MG63 (cell line): ENCODE measurements at places on chromosomes 4 and X. TPM values are rescaled to one million over a fixed set of nuclear protein-coding genes. Genes with fewer than 3 reads are reported as not detected.
A peak's percentile ranks its signal among the peaks of the same experiment; 100 is the strongest.

DNA sequence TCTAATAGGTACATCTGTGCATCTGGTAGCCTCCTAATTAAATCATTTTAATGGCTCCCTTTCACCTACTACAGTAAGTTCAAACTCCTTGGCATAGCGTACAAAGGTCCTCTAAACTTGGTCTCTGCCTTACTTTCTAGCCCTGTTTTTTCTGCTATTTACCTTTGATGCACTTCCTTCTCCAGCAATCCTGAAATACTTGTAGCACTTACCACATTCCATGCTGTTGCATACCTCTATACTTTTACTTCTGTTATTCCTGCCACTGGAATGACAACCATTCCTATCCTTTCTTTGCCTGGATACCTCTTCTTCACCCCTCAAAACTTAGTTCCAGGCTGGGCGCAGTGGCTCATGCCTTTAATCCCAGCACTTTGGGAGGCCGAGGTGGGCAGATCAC lies 56.6 kb upstream of the LHFPL1 start:
- DNase-seq = no peak

DNA sequence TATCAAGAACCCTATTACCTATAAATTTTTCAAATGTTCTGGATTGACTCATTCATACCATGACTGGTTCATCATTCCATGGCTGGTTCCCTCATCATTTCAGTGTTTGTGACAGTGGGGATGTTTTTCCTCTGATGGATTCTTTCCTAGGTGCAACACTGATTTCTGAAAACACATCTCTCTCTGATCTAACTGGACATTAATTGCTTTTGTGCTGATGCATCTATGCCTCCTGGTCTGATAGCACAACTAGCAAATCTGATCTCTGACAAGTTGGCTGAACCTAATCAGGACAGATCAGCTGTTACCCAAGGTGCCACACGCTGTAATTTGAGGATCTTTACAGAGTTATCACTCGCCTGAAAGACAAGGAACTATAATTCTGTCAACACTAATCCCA lies 140.2 kb downstream of the LDB2 start:
- no peak for DNase-seq

DNA sequence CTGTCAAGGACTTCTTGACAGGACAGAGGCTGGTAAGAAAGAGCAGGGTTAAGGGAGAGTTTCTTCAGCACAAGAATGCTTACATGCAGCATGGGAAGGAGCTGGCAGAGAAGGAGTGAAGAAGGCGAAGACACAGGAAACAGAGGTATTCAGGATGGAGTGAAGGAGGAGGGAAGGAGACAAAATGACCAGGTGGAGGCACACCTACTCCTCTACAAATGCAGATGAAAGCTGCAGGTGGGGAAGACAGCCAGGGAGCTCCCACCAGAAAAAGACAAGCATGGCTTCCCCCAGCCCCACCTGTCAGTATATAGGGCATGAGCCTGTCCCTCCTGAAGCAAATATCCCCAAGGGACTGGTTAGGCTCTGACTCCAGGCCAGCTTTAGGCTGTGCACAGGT lies 29.6 kb upstream of the NKRF start:
- DNase-seq = no peak

DNA sequence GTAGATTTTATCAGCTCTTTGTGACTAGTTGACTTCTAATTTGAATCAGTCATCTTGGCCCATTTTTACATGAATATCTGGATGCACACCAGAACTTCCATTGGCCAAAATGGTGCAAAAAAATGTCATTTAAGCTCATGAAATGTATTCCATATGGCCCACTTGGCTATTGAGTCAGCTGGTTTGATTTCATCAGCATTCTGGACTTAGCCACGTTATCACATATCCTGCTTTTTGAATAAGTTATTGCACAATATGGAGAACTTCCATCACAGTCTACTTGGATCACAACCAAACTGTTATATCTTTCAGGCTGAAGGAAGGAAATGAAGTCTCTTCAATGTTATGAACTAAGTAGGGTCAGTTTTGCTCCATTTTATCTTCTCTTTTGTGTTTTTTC lies 640.6 kb downstream of the PCDH7 start:
- DNase-seq = no peak

- DNase-seq = no peak
These were observed 24.8 kb downstream of the ZFYVE28 start for GRCh38 chr4:2393353-2394270.

DNA sequence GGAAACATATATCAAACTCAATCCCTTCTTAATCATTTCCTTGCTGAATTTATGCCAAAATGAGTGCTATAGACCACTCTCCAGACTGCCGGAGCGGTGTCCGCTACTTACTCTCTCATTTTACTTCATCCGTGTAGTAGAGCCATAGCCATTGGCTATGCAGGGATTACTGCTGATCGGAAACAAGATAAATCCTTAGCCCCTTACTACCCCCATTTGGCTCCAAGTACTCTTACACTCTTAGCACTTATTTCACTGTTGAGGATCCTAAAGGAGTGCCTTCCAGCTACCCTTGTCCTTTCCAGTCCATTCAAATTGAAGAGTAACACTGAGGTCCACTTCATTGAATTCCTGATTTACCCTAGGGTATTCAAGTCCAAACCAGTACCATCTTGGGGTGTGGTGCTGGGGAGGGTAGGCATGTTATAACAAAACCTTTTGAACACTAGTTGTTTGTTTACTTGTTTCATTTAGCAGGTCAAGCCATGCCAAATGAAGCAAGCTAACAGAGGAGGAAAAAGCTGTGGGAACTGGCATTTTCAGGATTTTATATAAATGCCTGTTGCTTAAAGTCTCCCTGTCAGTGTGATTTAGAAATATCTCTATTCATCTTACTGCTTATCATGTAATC lies 715.1 kb downstream of the FSTL5 start:
- no peak for DNase-seq

DNA sequence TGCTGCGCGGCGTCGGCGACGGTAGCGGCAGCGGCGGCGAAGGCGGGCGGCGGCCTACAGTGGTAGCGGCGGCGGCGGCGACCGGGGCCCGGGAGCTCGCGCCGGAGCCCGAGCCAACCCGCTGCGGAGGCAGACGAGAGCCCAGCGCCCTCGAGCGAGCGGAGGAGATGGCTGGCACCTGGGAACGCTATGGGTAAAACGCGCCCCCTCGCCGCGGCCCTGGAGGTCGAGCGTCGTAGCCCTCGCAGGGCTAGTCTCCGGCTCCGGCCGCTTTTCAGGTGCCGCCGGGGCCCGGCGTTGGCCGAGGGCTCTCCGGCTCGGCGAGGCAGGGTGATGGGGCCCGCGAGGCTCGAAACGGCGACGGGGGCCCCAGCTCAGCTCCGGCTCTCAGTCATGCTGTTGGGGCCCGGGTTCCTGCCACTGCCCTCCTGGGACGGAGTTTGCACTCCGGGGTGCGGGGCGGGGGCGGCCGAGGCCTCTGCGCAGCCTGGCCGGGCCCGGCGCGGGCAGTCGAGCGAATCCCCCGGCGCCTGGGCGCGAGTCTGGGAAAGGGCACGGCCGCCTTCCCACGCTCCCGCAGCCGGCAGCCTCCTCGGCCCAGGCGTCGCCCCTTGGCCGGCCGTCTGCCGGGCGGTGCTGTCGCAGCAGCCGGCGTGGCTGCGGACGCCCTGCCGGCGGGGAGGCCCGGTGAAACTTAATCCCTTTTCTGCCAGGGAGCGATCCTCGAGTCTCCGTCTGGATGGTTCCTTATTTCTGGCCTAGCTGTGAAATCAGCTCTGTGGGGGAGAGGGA lies 768 bp downstream of the MID2 start:
- DNase-seq = peak; percentile 10

GRCh38 chr4:17251101-17251500 lies 260.8 kb downstream of the QDPR start:
- DNase-seq = no peak

DNA sequence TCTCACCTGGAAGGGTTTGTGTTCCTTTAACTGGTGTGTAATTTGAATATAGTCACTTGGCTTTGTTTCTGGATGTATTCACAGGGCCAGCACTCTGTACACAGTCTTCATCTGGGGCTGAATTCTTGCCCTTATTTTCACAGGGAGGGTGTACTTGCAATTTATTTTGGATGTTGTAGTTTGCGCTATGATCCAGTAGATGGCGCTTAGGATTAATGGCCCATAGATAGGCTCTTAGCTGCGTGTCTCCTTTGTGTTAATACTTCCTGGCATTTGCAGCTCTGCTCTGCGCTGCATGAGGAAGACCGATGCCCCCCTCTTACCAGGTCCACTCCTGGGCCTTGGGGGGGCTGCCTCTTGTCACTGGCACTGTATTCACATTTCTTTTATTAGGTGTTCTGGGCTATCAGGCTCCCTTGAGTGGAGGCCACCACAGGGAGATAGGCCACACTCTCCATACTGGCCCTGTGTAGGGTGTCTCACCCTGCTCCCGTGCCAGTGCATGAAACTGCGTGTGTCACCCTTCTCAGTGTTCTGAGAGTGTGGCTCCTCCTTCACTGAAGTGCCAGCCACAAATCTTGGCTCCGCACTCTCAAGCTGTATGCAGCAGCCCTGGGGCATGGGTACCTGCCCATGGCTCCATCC lies 562.2 kb downstream of the ZIC3 start:
- DNase-seq = no peak

- DNase-seq = no peak
These were observed 24.6 kb upstream of the FGFR3 start for GRCh38 chr4:1768367-1769034.

DNA sequence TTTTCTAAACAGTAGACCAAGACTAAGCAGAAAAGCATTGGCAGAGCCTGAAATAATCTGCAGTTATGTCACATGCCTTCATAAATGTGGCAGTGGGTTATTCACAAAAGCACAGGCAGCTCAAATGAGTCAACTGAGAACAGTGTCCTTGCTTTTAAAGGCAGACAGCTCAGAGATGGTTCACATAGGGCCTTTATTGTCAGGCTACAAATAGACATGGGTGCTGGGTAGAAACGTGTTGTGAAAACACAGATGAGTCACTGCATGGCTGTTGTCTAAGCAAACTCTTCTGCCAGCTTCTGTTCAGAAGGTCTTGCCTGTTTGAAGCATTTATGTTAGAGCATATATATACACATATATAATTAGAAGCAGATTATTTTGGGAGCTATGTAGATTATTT lies 118.0 kb downstream of the SLC4A4 start:
- peak; percentile 60 for DNase-seq

DNA sequence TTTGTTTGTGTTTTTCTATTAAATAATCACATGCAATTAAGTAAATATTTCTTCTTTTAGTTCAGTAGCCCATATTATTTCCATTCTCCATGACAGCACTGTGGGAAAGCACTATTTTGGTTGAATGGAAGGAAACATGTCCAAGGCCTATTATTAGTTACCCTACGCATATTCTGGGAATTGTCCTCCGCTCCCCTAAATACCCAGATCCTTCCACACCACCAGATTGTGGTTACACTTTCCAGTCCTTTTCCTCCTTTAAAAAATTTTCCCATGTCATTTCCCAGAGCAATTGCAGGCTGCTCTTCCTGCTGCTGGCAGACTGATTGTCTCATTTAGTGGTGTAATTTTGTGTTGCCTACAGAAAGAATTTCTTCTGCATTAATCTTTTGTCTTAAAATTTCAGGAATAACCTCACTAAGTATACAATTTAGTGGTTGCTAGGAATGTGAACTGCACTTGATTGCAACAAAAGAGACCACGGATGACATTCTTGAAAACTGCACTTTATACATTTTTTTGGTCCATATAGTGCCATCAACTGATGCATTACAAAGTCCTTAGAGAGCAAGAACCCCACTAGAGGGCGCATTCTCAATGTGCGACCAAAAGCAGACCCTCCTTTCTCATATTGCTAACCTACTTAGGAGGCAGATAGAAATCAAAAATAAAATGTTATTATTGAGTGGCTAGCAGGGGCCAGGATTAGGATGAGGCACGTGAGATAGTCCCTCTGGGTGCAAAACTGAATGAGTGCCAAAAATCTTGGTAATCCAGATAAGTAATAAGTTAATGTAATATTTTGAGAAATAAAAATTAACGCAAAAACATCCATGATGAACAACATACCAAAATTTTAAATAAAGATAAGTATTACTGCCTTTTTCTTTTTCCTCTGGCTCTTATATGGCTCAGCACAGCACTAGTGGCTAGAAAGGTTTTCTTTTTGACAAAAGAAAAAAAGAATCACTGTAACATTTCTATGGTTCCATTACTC lies 98.8 kb upstream of the IQCM start:
- DNase-seq = peak; percentile 12

- no peak for DNase-seq
These were observed 113.8 kb upstream of the PUDP start for GRCh38 chrX:7261672-7262332.

DNA sequence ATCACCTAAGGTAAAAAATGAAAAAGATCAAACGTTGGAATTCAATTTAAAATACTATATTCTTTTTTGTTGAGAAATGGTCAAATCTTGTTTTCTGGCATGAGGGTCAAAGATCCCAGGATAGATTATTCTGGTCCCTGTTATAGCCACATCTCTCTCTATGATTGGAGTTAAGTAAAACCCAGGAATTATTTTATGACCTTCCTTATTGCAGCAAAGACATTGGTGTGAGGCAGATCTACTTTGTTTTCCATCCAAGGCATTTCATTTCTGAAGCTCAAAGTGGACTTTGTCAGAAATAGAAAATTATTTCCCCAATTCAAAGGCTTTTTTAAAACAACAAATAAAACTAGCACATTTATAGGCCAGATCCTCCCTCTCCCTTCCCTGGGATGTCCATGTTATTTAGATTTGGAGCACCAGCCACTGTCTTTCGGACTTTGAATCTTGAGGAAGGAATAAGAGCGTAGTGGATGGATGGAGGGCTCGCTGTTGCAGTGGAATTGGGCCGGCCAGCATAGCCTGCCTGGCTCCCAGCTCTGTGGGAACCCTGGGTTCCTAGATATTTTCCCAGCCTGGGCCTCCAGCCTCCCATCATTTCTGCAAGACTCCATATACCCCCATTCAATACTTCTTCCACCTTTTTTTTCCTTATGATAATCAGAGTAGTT lies 45.6 kb upstream of the HAND2 start:
- no peak for DNase-seq

GRCh38 chrX:119105826-119106225 lies 21.8 kb downstream of the KIAA1210 start:
- DNase-seq = peak; percentile 65

GRCh38 chrX:115029869-115030570 lies 12.6 kb upstream of the IL13RA2 start:
- DNase-seq = no peak

DNA sequence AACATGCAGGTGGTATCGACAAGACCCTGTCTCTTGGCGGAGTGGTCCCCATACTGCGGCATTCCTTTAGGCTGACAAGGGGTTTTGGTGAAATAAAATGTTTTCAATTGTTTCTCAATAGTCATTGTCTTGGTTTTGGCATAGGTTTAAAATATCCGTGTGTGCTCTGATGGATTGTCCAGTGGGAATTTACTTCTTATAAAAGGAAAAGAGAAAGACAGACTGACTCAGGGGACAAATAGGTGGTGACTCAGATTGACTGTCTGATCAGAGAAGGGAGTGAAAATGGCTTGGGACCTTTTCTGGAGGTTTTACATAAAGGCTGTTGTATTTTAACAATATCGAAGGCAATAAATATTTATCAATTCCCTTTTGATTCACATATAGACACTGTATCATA lies 129.8 kb downstream of the SORBS2 start:
- DNase-seq = no peak

- peak; percentile 43 for DNase-seq
These were observed 108.3 kb downstream of the CDS1 start for GRCh38 chr4:84691170-84691691.

- no peak for DNase-seq
These were observed 226.2 kb downstream of the PALLD start for GRCh38 chr4:168723020-168723419.

ARAP2 gene
- total RNA-seq = 1.3 and 1.9 TPM in 2 replicates

CTAG1A gene
- not detected in 2 replicates for total RNA-seq

SH3TC1 gene
- 2.5 and 7.4 TPM in 2 replicates for total RNA-seq

SPATA18 gene
- 0.02 TPM in 1 of 2 replicates, not detected in the other for total RNA-seq

OPRPN gene
- total RNA-seq = not detected in 2 replicates

YY2 gene
- total RNA-seq = 0.62 and 0.69 TPM in 2 replicates

KIF4A gene
- total RNA-seq = 26.6 and 30.0 TPM in 2 replicates

AFF2 gene
- not detected in 2 replicates for total RNA-seq

TMEM47 gene
- 4.3 and 5.7 TPM in 2 replicates for total RNA-seq
